Gastroesophageal sphincter (tissue), 4 donors: ENCODE measurements at places on chromosomes 5 and 9. TPM values are rescaled to one million over a fixed set of nuclear protein-coding genes. Genes with fewer than 3 reads are reported as not detected.

The PLAC8L1 gene
- total RNA-seq: not detected

The TMEM215 gene
- not detected for total RNA-seq

The BTNL3 gene
- total RNA-seq: not detected

The ADAM19 gene
- 26.0 TPM for total RNA-seq
